ENCODE measurements at places on chromosomes 13 and 19. TPM values are rescaled to one million over a fixed set of nuclear protein-coding genes. Genes with fewer than 3 reads are reported as not detected.

DNA sequence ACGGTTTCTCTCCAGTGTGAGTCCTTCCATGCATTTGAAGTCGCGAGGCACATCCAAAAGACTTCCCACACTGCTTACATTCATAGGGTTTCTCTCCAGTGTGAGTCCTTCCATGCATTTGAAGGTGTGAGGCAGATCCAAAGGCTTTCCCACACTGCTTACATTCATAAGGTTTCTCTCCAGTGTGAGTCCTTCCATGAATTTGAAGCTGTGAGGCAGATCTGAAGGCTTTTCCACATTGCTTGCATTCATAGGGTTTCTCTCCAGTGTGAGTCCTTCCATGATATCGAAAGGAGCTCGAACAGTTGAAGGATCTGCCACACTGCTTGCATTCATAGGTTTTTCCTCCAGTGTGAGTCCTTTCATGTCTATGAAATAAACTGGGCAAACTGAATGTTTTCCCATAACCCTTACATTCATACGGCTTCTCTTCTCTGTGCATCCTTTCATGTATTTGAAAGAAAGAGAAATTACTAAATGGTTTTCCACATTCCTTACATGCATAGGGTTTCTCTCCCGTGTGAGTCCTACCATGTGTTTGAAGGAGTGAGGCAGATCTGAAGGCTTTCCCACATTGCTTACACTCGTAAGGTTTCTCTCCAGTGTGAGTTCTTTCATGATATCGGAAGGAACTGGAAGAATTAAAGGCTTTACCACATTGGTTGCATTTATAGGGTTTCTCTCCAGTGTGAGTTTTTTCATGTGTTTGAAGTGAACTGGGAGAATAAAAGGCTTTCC is 20.3 kb downstream of the ZNF433 start:
- no peak for DNase-seq

DNA sequence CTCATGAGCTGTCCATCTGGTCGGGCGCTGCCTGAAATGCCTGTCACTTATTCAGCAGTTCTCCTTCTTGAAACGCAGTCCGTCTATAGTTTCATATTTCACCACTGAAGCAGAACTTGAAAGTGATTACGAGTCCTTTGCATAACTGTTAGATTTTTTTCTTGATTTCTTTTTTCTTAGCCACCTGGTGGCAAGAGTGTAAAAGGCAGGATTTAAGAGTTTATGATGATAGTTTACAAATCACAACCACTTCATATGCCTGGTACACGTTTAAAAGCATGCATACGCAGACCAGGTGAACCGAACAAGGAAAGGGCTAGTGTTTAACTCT is 45.8 kb downstream of the GGACT start:
- no peak for DNase-seq

- DNase-seq = no peak
These were observed 935 bp downstream of the ARID3A start for GRCh38 chr19:926589-927350.

GRCh38 chr13:94317063-94317491 is 162.4 kb downstream of the DCT start:
- DNase-seq = no peak

Gene SOX1
- not detected for total RNA-seq

Gene ZNF649
- 13.4 TPM for total RNA-seq

Gene MZT1
- total RNA-seq = 6.1 TPM

Gene CCDC97
- 57.9 TPM for total RNA-seq
